CD4-positive, alpha-beta T cell treated with Interleukin-1 beta for 1 hour (primary cell): ENCODE measurements at places on chromosomes 13 and 19.

DNA sequence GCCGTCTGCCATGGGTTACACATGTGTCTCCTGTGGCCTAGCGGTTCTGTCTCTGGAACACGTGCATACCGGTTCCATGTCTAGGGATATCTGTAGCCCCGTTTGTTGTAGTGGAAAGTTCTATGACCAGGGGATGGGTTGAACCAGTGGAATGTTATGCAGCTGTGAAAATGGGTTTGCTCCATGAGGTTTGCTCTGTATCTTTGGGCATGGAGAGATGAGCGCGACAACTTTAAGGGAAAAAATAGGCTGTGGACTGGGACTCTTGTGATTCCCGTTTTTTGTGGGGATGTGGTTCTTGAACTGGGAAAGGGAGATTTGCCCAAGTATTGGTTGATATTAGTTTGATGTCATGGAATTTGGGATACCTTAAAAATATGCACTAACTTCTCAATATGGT lies 120.4 kb downstream of the KDM4B start:
- DNase-seq = no peak

DNA sequence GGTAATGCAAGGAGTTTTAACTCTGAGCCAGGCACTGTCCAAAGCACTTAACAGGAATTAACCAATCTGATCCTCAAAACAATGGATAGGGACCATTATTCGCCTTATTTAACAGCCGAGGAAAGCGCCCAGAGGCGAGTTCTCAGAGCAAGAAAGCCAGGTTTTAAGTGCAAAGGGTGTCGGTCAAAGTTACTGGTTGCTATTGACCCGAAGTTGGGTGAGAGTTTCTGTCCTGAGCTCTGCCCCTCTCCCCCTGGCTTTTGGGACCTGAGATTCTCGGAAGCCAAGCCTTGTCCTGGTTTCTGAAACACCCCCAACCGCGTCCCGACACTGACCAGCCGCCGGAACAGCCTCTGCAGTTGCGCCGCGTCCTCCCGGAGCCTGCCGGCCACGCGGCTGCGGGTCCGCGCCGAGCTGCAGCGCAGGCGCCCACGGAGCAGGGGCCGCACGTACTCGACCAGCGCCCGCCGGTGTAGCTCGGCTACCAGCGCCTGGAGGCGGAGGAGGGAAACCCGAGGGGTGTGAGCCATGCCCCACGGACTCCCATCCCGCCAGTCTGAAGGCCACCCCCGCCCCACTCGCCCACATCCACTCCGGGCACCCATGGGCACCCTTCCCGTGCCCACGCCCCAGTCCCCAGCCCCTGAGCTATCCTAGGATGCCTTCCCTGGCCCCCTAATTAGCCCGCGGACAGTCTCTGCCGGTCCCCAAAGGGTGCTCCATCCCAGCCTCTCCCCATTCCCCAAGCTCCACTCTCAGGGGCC lies 27.8 kb downstream of the EXOC3L2 start:
- DNase-seq = no peak

DNA sequence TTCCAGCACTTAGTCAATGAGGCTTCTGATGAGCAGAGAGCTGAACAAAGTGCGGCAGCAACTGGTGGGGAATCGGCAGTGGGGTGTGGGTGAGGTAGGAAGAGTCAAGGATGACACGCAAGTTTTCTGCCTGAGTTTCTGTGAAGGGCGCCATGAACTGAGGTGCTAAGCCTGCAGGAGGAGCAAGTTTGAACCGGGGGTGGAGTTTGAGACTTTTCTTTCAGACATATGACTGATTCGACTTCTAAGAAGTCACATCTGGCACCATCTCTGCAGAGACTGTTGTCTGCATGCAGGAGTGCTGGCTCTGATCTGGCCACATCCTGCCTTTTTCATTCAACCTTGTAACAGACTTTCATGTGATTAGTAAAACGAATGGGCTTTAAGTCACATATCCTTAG lies 14.8 kb upstream of the GPI start:
- peak; percentile 73 for DNase-seq

DNA sequence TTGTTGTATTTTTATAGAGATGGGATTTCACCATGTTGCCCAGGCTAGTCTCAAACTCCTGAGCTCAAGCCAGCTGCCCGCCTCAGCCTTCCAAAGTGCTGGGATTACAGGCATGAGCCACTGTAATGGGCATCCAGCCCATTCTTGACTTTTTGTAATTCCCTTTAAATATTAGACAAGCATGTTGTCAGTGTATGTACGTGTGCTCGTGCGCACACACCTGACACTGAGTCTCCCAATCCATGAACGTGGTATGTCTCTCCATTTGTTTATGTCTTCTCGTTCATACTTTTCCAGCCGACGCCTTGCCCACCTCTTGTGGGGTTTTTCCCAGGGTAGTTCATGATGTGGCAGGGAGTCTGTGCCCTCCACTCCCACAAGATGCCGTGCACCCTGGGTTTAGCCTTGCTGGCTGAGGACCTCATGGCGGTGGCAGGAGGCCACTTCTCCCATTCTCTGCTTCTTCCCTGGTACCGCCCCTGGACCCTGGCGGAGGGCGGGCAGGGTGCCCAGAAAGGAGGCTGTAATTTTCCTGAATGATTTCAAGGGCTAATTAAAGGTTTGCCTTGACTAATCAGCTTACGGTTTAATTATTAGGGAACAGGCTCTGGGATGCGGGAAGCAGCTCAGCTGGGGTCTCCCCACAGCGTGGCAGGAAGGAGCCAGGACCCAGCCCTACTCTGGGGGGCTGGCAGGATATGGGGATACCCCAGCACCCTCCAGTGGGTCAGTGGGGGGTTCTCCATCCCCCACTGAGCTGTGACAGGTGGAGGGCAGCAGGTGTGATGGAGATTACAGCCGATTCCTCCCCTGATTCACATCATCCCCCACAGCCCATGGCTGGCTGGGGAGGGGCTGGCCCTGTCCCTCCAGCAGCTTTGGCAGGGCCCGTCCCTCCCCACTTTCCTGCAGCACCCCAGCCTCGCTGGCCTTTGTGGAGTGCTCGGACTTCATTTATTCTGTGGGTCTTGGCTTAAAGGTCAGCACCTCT lies 12.9 kb downstream of the PAK4 start:
- DNase-seq = no peak

- DNase-seq = no peak
Measured at GRCh38 chr13:93956426-93956825, 523.1 kb downstream of the DCT start.

- no peak for DNase-seq
Measured at GRCh38 chr13:39306639-39307589, 268.7 kb downstream of the NHLRC3 start.

- no peak for DNase-seq
Measured at GRCh38 chr13:53197424-53197823, 168.8 kb downstream of the OLFM4 start.

DNA sequence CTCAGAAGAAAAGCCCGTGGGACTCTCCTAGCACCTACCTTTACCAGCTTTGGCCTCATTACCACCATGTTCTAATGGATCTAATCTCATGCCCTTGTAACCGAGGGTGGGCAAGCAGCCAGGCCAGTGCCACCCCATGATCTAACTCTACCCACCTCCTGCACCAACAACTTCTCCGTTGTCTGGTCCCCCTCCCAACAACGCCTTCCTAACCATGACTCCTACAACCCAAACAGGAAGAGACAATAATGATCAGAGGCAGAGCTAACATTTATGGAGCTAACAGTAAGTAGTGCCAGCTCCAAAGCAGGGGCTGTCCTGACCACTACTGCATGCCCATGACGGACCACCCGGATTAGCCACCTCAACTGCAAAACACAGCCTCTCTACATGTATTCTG lies 3.5 kb downstream of the USP12 start:
- DNase-seq = no peak

GRCh38 chr19:46787331-46788261 lies 798 bp downstream of the SLC1A5 start:
- DNase-seq = peak; percentile 18

- DNase-seq = no peak
Measured at GRCh38 chr19:29640231-29640630, 25.0 kb upstream of the PLEKHF1 start.

DNA sequence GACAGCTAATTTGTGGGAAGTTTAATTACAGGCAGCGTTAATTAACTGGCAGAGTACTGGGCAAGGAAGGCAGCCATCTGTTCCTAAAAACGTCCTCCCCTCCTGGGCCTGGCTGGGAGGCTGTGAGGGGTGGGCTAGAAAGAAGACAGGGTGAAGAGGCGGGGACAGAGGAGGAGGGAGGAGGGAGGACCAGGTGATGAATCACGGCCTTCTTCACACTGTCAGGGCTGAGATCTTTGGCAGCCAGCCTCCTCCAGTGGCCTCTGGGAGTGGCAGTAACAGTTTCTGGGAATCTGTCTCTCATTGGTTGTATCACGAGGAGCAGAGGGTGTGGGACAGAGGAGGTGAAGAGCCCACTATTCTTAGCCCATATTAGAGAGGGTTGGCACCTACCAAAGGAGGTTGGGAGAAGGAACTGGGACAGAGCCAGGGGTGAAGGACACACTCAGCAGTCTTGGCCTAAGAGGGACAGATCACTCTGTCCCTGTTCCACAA lies 9.6 kb upstream of the ZNRF4 start:
- DNase-seq = no peak

- DNase-seq = peak; percentile 15
Measured at GRCh38 chr19:13441810-13442512, 64.3 kb downstream of the CACNA1A start.

DNA sequence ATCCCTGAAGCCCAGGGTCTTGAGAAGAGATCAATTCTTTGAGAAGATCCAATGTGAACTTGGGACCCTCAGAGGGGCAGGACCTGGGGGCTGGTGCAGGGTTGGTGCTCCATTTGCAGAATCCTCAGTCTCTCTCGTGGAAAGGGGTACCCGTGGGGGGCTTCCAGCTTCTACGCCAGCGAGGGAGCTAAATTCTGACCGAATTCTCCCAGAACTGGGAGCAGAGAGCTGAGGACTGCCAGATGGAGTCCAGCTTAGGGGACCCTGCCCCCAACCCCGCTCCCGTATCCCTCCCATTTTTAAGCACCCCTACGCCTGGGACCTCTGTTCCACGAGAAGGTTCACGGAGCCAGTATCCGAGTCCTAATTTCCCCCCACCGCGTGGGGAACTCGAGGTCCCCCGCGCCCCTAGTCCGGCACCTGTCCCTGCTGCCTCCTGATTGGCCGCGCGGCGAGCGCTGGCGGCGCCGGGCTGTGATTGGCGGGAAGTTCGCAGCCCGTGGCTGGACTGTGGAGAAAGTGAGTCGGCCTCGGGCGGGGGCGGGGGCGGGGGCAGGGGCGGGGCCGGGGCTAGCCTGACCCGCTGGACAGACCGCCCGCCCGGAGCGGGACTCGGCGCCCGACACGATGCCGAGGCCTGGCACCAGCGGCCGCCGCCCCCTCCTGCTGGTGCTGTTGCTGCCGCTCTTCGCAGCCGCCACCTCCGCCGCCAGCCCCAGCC lies 4.4 kb upstream of the LTBP4 start:
- no peak for DNase-seq

DNA sequence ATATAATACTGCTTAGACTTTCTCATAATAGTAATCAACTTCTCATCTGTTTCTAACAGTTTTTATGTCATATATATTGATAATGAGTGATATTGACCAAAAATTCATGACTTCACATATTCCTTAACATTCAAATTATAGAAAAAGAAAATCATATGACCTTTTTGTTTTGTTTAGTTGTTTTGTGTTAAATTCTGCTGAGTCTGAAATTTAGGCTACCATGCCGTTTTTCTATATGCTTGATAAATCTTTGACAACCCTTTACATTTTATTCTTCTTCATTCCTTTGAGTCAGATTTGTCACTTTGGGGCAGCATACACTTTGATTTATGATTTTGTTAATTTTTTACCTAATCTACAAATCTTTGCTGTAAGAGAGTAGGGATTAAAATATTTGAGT lies 176.4 kb downstream of the ITGBL1 start:
- DNase-seq = no peak

DNA sequence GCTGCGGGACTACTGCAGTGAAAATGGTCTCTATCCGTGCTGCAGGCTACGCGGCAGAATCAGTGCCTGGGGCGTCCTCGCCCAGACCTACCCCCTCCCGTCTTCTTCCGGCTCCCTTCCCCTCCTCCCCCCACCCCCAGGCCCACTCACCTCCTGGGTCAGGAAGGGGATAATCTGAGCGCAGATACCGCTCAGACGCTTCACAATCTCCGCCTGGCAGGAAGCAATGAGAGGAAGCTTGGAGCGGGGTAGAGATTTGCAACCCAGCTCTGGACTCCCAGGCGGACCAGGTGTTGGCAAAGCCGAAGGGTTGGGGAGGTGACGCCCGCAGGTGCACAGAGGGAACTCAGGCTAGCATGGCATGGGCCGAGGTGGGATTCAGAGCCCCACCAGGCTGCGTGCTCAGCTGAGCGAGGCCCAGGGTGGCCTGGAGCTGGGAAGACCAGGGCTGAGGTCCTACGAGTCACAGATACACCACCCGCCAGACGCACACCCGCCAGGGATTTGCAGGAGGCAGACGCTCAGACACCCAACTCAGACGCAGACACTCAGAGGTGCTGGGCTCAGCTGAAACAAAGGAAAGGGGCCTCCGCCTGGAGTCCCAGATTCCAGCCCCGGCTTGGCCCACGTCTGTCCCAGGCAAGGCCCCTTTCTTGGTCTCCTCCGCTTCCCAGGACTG lies 4.1 kb downstream of the TLE2 start:
- no peak for DNase-seq

DNA sequence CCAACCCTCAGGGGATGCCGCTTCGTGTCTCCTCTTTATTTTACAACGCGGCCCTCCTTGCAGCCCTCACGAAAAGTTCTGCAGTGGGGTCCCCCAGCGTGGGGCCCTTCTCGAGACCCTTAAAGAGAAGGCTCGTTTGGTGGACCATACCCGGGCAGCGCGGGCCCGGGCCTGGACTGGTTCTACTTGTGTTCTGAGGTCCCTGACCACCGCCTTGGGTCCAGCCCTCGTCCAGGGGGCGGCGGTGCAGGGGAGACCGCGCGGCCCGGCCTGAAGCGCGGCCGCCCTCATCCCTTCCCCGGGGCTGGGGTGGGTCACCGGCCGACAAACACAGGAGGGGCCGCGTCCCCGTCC lies 400 bp upstream of the SERP2 start:
- DNase-seq = no peak

DNA sequence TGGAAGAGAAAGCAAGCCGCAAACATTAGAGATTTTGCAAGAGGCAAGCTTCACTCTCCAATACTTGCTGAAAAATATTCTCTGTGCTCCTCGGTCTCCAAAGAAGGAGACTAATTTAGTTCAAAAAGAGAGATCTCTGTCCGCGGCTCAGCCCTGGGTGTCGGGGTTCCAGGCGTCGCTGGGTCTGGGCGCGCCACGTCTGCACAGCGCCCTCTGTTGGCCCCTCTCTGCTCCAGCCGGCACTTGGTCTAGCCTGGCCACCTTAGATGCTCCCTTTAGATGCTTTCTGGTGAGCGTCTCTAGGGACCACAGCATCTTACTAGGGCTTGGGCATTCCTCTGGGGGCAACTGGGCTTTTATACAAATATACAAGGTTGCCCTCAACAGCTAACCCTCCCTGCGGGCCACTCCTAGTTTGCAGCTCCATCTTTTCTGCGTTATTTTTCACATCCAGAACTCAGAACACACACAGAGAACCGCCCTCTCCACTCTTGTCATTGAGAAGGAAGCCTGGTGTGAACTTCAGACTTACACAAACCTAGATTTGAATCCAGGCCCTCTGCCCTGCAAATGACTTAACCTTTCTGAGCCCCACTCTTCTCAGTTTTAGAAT lies 78.3 kb downstream of the CYSLTR2 start:
- peak; percentile 61 for DNase-seq
